ENCODE measurements at places on chromosomes 11 and 22.

DNA sequence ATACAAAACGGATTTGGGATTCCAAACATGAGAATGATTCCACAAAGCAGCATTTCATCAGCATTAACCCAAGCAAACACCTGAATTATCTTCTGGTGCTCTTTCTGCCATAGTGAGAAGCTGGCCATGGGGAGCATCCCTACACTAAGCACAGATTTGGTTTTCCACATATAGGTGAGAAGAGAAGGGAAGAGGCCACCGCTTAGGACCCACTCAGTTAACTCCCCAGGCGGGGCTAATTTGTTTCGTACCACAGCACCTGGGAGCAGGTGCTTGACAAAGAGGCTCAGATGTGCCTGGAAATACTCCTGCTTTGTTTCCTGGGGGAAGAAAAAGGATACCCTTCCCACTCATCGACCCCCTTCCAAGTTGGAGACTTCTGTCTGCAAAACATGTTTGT is 64.2 kb downstream of the RAB30 start:
- no peak for DNase-seq

- no peak for DNase-seq
Observed at GRCh38 chr22:38032681-38033521, 24.3 kb upstream of the PICK1 start.

DNA sequence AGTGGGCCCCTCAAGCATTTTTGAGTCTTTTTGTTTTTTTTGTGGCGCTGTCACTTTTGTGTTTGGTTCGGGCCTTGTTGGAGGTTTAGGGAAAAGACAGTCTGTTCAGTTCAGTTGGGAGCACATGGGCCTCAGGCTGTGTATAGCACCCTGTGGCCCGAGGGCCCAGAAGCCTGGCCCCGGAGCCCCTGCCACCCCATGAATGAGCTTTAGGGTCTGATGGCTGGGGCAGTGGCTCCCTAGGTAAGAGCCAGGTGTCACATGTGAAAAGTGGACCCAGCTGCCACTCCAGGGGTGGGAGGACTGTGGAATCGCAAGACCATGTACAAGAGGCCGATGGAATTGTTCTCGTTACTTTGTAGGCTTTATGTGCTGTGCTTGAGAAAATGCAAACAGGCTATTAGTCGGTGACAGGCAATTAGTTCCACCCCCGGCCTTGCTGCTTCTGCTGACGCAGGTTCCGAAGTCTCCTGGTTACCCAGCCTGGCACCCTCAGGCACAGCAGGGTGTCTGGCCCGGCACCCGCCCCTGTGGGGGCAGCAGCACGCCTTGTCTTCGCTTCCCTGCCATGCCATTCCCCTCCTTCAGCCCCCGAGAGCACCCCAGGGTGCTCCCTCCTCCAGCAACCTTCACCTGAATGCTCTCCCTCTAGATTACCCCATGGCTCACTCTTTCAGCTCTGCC is 38.2 kb upstream of the PARVG start:
- DNase-seq, result no peak

DNA sequence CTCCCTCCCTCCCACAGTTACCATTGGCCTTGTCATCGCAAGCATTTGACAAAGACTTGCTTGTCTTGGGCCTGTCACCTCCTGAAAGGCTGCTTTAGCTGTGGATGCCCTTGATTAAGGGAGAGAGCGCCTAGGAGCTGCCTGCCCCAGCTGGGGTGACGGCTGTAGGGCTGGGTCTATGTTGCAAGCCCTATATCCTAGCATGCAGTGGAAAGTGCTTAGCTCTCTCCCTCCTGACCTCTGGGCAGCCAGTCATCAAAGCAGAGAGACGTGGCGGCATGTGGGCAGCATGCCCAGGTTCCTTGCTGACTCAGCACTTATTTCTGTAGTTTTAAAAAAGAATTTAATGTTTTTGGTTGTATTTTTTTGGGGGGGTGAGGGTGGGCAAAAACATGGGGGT is 75.9 kb downstream of the BARX2 start:
- no peak for DNase-seq

DNA sequence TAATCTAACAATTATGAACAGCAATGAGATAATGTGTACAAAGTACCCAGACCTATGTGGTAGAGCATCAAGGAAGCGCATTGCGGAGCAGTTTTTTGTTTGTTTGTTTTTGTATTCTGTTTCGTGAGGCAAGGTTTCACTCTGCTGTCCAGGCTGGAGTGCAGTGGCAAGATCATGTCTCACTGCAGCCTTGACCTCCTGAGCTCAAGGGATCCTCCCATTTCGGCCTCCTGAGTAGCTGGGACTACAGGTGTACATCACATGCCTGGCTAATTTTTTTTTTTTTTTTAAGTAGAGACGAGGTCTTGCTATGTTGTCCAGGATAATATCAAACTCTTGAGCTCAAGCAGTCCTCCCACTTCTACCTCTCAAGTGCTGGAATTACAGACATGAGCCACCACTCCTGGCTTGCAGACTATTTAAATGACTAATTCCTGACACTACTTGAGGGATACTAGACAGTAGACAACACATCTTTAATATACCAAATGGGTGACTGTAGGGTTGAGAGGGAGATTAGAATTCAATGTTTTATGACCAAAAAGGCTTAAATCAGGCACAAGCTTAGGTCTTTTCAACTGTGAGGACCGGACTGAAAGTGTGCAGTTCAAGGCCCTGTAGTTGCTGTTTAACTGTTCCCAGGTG is 12.7 kb downstream of the OR51B4 start:
- no peak for DNase-seq

- DNase-seq, result no peak
Observed at GRCh38 chr11:35419830-35420333, 524 bp upstream of the SLC1A2 start.

DNA sequence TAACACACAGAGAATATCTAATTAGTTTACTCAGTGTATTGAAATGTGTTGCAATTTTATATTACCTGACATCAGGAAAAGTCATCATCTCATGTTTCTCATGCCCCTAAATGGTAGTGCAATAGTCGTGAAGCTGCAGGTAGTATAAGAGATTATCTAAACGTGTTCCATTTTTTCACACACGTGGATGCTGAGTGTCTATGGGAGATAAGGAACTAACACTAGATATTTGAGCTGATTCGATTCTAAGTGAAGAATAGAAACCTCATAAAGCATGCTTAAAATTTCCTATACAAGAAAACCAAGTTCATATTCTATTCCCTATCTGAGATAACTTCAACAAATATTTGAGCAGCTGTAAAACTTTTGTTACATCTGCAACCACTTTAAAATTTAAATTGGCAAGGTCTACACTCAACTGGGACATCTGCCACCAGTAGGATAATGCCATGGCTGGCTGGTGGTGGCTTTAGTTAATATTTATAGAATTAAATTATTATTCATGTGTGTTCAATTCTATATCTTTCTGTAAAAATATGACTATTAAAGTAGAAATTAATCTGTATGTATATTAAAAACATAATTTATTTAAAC is 388.8 kb downstream of the LUZP2 start:
- no peak for DNase-seq

DNA sequence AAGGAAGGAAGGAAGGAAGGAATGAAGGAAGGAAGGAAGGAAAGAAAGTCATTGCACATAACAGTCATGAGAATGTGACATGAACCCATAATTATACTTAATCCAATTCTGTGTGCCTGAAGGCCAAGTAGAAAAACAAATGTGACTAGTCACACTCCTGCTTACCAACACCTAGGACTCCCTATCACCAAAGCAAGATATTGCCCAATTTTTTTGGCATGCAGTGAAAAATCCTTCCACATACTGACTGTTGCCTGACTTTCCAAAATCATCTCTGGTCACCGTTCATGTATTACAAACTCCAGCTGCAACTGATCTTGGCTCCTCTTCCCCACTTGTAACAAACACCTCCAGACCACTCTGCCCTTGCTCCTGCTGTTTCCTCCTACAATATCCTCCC is 516.8 kb downstream of the OPCML start:
- no peak for DNase-seq

- DNase-seq, result no peak
Observed at GRCh38 chr11:45260071-45260470, 26.1 kb downstream of the SYT13 start.

DNA sequence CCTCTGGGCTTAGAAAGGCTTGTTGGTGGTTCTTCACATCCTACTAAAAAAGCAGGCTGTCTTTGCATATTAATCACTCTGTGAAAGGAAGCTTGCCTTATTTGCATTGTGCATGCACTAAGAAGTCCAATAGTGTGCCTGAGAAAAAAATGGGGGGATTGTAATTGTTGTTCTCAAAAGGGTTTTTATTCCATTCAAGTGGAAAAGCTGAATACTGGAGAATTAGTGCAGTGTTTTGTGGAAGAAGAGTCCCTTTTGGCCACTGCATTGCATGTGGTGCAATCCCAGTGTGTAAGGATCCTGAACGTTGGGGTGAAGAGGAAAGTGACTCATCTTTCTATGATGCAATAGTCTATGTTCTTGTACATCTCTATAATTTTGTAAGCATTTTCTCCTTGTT is 16.5 kb downstream of the NCAM1 start:
- DNase-seq, result no peak

- DNase-seq, result no peak
Observed at GRCh38 chr11:128796270-128796669, 70.8 kb downstream of the KCNJ1 start.

DNA sequence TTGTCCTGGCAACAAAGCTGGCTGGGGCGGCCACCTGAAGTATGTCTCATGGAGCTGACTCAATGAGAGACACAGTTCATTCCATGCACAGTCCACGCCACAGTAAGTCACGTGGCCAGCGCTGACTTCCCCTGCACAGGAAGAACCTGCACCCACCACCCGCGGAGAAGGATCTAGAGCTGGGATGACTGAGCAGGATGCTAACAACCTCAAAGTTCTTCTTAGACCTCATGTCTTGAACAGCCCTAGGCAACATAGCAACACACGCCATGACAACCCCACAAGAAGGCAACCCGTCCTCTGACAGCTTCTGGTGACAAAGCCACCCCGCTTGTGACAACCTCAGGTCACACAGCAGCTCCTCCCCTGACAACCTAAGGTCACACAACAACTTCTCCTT is 76.9 kb upstream of the B3GAT1 start:
- no peak for DNase-seq

DNA sequence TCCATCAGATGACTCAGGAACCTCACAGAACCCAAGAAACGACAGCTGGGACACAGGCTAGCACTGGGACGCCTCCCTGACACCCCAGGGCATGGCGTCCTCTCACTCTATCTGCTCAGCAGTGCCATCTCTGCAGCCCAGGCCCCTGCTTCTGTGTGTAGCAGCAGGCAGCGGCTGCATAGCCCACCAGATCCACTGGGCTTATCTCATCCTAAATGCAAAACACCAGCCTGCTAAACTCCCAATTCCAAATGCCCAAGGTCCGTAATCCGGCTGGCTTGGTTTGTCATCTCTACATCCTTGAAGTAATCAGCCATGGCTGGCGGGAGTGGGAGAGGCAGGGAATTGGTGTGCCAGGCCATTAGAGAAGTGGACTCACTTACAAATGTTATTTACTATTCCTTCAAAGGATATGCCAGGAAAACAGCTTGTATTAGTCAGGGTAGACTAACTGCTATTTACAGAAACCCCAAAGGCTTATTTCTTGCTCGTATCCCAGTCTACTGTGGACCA is 30.7 kb downstream of the SPATA19 start:
- DNase-seq, result no peak

GRCh38 chr11:123478352-123478987 is 48.4 kb downstream of the GRAMD1B start:
- no peak for DNase-seq

DNA sequence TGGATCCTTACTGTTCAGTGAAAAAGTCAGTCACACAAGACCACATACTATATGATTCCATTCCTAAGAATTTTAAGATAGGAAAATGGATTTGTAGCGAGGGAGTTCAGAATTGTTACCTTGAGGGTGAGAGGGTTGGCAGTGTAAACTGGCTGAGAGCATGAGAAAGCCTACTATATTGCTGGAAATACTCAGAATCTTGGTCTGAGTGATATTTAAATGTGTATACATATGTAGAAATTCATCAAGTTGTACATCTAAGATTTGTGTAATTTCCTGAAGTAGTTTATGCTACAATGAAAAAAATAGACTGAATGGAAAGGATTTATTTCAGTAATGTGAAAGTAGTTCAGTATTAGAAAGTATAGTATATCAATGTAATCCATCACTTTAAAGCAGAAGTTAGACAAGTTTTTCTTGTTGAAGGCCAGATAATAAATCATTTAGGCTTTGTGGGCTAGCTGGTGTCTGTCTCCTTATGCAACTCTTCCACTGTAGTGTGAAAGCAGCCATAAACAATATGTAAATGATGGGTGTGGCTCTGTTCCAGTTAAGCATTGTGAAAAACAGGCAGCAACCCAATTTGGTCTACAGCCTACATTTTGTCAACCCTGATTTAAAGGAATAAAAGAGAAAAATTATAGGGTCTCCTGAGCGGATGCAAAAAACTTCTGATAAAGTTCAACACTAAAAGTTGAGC is 127.2 kb upstream of the THY1 start:
- DNase-seq, result no peak

DNA sequence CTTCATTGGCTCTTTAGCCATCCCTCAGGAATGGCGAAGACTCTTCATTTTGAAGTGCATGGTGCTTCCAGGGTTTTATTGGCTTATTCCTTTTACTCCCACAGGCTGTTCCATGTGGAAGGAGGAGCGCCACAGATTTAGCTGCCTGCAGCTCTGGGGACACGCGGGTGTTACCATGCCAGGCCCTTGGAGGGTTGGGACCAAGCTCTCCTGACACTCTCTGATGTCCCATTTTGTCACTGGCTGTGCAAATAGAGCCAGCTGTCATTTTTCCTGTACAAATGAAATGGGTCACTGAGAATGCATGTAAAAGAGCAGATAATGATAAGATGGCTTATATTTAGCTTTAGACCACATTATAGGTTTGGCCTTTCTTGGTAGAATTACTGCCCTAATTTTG is 9.2 kb downstream of the THYN1 start:
- no peak for DNase-seq

- DNase-seq, result no peak
Observed at GRCh38 chr22:23392420-23393121, 187.5 kb downstream of the IGLL1 start.

DNA sequence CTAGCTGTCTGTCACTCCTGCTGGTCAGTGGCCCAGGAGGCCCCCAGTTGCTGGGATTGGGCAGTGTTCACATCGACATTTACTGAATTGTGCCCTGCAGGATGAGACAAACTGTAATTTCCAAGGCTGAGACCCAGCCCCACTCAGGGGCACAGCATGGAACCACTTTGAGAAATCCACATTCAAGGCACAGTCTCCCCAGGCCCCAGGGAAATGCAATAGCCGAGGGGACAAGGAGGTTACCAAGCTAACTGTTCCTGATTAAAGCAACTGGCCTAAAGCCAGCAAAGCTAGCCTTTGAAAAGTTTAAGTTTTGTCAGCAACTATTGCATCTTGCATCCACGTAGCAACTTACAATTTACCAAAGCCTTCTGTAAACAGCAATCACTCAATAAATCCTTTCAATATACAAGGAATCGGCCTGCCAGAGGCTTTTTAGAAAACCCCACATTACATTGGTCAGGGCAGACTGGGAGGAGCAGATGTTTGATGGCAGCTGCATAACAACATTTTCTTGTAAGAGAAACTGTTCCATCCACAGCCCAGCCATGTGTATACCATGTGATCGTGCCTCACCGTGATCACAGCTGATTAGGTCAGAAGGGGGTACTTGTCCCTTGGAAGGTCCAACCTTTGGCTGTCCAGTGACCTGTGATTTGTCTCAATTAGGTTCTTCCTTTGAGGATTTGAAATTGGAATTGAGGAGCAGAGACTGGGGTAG is 103.9 kb downstream of the TENM4 start:
- DNase-seq, result no peak
